ENCODE measurements at places on chromosomes 1 and 21.

- no peak for DNase-seq
Measured at GRCh38 chr1:89606227-89606980, 26.5 kb upstream of the LRRC8C start.

GRCh38 chr1:111747282-111747734 is 8.1 kb upstream of the INKA2 start:
- DNase-seq = peak; percentile 67

DNA sequence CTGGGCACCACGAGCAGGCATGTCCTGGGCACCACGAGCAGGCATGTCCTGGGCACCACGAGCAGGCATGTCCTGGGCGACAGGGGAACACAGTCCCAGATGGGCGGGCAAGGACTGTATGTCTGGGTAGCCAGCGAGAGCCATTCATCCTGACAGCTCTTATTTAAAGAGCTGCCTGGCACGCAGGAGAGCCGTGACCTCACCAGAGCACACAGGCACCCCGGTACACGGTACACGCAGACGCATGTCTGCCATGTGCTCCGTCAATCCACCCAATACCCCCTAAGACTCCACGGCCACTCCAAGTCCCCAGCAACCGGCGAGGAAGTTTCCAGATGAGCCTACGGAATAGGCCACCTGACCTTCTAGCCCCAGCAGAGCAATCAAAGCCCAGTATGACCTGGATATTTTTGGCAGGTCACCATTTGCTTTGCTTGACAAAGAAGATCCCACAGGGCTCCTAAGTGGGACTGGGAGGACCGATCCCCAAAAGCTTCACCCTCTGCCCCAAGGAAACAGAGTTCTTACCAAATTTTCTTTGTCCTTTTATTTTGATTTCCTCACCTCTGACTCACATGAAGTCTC is 51.7 kb downstream of the CASZ1 start:
- DNase-seq = no peak

GRCh38 chr1:42830631-42831030 is 13.4 kb upstream of the SVBP start:
- no peak for DNase-seq

GRCh38 chr1:182410620-182411273 is 10.3 kb upstream of the TEDDM1 start:
- no peak for DNase-seq

GRCh38 chr1:211287218-211287617 is 28.1 kb downstream of the RCOR3 start:
- DNase-seq = no peak

DNA sequence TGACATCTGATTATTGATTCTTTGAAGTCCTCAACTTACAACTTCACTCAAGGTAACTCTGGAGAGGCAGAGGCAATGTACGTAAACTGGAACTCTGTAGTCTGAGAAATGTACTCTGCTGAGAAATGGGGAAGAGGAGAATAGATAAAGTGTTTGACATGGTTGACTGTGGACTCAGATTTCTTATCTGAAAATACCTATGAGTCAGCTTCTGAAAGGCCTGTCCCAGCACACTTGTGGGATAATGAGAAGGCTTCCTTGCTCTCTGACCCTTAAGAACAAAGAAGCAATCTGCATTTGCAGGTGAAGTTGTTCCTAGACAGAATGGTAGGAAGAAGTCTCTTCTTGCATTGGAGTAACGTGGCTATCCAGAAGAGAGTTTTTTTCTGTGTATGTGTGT is 1573.5 kb downstream of the BRINP3 start:
- DNase-seq = no peak

GRCh38 chr1:171352554-171352953 is 38.6 kb downstream of the FMO4 start:
- DNase-seq = no peak

DNA sequence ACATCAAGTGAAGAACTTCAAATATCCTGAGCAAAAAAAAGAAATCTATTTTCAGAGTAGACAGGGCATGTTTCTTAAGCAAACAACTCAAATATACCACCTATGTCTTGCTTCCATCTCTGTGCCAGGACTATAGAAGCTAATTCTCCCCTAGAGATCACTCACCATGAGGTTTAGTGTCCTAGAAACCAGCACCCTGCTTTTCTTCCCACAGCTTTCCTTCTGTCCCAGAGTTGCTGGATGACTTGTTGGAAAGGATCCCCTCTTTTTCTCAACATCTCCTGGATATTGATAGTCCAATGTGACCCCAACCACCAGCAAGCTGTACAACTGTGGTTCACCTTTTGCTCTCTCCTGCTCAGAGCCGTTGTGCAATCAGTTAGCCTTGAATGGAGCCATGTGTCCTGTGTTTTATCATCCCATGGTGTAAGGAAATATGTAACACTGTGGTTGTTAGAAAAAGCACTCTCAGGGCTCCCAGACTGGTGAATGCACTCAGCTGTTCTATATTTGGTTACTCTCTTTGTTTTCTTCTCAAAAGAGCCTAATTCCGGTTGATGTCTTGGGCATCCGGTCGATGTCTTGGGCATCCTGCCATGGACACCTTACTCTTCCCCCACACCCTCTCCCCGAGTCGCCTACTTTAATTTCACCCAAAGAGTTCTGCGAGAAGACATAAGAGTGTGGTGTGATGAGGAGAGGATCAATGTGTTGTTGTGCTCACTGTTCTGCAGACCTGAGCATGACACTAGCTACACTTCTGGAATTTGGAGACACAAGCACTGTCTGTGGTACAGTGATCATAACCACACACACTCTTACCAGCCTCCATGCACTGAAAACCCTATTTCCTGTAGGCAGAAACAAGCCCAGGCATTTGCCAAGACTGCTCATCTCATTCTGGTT is 1.7 kb downstream of the TNFSF4 start:
- no peak for DNase-seq

DNA sequence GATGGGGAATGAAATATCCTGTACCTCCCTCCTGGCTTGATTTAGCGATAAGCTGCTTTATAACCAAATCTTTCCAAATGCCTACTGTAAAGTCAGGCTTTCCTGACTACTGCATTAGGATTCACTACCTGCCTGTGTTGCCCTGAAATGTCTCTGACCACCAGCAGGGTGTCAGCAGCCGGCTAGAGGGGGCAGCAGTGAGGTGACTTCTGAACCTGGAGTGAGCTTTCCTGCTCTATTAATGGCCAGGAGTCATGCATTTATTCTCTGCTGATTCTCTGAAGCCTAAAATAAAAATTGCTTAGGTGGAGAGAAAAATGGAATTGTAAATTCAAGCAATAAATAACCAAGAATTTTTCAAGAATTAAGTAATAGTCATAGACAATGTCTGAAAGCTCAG is 2.5 kb downstream of the BACE2 start:
- DNase-seq = peak; percentile 90

DNA sequence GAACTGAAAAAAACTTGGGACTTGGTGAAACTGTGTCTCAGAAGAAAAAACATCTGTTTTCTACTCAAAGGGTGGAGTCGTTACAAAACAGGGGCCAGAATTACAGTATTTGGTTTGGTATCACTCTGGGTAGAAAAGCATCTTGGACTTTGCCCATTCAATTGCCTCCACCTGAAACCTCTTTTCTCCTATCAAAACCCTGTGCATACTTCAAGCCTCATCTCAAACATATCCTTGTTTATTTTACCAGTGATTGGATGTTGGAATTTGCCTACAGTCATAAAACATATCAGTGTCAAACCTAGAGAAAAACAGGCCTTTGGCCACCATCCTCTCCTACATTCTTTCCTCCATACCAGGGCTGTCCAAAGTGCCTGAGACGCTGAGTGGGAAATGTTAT is 281.5 kb downstream of the PLPP3 start:
- DNase-seq = no peak

DNA sequence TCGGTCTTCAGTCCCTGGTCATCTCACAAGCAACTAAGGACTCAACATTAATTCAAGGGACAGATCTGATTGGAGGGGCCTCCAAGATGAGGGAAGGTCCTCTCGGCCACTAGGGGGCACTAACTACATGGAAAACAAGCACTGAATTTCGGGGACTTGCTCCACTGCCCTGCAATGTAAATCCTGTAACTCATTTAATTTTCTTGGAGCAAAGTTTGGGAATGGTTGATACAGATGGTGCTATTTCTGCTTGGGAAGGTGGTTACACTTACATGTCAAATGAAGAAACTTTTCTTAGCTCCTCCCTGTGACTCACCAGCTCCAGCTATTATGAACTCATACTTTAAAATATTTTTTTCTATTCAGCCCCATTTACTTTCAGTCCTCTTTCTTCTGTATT is 97.4 kb upstream of the KCNJ15 start:
- peak; percentile 81 for DNase-seq

- no peak for DNase-seq
Measured at GRCh38 chr1:8217809-8218208, 100.1 kb upstream of the SLC45A1 start.

DNA sequence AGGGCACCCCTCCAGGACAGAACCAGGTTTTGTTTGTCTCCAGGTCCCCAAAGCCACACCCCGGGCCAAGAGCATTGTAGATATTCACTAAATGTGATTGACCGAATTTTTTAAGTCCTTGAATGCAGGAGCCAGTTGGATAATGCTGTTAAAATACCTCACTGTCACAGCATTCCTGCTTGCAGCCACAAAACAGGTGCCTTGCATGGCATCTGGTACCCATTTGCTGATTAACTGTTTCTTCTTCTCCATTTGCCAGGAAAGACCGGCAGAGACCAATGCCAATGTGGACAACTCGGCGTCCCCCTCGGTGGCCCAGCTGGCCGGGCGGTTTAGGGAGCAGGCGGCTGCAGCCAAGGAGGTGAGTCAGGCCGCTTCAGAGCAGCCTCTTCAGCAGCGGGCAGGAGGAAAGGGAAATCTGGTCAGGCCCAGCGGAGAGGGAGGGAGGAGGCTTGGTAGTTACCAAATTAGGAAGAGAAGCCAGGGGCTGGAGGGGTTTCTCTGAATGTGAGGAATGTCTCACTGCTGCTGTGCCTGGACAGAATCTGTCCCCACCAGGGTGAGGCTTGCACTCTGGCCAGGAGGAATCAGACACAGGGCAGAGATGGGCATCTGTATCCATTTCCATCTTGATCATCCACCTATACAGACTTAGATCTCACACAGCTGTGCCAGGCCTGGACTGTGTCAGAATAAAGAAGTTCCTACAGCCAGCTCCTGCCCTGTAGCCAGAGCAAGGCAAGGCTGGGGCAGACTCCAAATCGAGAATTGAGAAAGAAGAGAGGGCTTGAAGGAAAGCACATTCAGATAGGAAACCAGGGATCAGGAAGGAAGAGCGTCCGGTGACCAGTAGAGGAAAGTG is 37.9 kb upstream of the MPZL1 start:
- DNase-seq = no peak

DNA sequence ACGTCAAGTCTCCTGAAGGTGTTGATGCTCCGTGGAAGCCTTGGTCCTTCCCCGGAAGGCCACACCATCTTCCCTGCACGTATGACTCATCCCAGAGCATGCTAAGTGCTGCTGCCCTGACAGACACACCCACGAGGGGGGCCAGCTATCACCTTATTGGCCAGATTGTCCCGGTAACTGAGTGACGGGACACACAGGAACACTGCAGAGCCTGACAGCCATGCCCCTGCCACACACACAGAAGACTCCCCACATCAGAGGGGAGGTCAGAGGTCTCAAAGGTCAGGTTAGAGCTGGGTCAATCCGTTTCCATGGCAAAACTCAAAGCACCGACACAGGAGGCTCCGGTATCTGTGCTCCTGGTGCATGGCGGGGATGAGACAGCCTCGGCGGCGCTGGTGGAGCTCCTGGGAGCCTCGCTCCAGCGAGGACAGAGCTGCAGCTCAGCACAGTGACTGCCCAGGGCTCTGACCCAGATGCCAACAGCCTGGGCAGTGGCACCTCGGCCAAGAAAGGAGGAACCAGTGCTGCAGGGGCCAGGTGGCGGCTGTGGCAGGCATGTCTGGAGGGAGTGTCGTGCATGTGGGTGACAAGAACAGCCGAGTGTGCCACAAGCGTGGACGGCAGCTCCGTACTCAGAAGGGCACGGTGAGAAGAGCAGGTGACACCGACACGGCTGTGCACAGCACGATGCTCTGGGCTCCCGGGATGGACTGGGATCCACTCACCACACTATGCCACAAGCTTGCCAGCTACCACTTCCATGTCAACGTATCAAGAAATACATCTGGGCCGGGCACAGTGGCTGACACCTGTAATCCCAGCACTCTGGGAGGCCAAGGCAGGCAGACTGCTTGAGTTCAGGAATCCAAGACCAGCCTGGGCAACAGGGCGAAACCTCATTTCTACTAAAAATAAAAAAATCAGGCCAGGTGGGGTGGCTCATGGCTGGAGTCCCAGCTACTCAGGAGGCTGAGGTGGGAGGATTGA is 14.8 kb upstream of the TMEM240 start:
- DNase-seq = peak; percentile 86

GRCh38 chr1:18632783-18633421 is 2.3 kb downstream of the PAX7 start:
- DNase-seq = no peak

DNA sequence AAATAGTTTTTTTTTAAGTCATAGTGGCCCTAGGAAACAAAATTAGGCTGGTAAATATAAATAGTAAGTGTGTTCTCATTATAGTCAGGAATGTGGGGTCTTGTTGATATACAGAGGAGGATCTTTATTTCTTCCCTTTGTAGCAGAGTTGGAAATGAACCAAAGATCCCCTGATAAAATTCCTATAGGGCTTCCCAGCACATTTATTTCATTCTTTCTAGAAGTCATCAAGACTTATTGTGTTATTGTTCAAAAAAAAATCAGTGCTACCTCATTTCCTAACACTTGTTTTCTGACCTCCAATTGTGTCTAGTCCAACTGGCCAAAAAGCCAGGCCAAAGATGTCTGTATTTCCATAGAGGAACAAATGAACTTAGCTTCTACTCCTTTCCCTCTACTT is 7.6 kb upstream of the PLEKHO1 start:
- DNase-seq = no peak

- no peak for DNase-seq
Measured at GRCh38 chr21:46191686-46192575, 7.7 kb upstream of the SPATC1L start.

- no peak for DNase-seq
Measured at GRCh38 chr1:219668446-219668845, 55.5 kb upstream of the ZC3H11B start.

DNA sequence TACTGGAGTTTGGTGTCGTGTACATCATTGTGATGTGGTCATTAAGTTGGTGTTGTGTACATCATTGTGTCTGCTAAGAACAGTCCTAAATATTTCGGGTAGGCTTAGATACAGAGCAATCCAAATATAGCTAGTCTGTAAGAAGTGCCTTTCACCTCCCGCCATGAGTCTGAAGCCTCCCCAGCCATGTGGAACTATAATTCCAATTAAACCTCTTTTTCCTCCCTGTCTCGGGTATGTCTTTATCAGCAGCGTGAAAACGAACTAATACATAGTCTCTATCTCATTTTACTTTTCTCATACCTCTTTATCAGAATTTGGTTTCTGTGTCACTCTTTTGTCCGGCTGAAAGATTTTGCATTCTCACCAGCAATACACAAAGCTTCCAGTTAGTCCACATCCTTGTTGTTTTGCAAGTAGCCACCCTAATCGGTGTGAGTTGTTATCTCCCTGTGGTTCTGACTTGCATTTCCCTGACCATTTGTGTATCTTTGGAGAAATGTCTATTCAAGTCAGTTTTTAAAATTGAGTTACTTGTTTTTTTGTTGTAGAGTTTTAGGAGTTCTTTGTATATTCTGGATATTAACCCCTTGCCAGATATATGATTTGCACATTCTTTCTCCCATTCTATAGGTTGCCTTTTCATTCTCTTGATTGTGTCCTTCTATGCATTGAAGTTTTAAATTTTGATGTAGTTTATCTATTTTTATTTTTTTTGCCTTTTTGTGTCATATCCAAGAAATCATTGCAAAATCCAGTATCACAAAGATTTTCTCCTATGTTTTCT is 56.5 kb downstream of the FNBP1L start:
- no peak for DNase-seq

- no peak for DNase-seq
Measured at GRCh38 chr1:208374391-208374941, 130.3 kb upstream of the PLXNA2 start.

- DNase-seq = no peak
Measured at GRCh38 chr1:21764615-21765423, 18.1 kb downstream of the USP48 start.
